GM12878 (cell line): ENCODE measurements at places on chromosomes 2 and 18.

GRCh38 chr2:241565411-241565810, 6.9 kb downstream of the BOK start:
- H3K4me3 ChIP-seq, result no peak overlapping the region
- H3K36me3 ChIP-seq, result no peaks in the 10 kb centered on the region
- no peak overlapping the region for H3K27ac ChIP-seq
- no peak for DNase-seq
- H3K27me3 ChIP-seq, result no peaks in the 10 kb centered on the region

- H3K36me3 ChIP-seq, result no peaks in the 10 kb centered on the region
- peaks cover 8% of the 10 kb centered on the region for H3K4me1 ChIP-seq
- no peak overlapping the region for H3K4me3 ChIP-seq
- no peaks in the 10 kb centered on the region for H3K27me3 ChIP-seq
Observed at GRCh38 chr2:31240381-31241365, 6.7 kb downstream of the EHD3 start.

DNA sequence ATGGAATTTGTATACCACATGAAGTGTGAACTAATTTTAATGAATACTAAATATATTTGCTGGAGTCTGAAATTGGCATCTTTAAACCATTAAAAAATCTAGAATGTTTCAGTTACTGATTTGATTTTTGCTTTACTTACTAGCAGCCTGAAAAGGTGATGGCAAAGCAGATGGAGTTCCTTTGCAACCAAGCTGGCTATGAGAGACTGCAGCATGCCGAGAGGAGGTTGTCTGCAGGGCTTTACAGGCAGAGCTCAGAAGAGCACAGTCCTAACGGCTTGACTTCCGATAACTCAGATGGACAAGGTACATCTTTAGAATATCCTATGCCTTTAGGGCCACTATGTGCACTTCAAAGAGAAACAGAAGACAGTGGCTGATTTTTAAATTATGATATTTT, 36.5 kb downstream of the NAB1 start:
- no peaks in the 10 kb centered on the region for H3K27me3 ChIP-seq
- no peak for DNase-seq
- H3K36me3 ChIP-seq, result peaks cover 3% of the 10 kb centered on the region; the same call in 1 of the 2 replicates
- peaks cover 5% of the 10 kb centered on the region for H3K4me1 ChIP-seq

- no peak overlapping the region for H3K27ac ChIP-seq
- no peak overlapping the region for H3K4me3 ChIP-seq
- H3K4me1 ChIP-seq, result peaks cover 20% of the 10 kb centered on the region
- no peak for DNase-seq
- H3K27me3 ChIP-seq, result no peaks in the 10 kb centered on the region
Observed at GRCh38 chr2:119229716-119230115, 6.1 kb downstream of the STEAP3 start.

DNA sequence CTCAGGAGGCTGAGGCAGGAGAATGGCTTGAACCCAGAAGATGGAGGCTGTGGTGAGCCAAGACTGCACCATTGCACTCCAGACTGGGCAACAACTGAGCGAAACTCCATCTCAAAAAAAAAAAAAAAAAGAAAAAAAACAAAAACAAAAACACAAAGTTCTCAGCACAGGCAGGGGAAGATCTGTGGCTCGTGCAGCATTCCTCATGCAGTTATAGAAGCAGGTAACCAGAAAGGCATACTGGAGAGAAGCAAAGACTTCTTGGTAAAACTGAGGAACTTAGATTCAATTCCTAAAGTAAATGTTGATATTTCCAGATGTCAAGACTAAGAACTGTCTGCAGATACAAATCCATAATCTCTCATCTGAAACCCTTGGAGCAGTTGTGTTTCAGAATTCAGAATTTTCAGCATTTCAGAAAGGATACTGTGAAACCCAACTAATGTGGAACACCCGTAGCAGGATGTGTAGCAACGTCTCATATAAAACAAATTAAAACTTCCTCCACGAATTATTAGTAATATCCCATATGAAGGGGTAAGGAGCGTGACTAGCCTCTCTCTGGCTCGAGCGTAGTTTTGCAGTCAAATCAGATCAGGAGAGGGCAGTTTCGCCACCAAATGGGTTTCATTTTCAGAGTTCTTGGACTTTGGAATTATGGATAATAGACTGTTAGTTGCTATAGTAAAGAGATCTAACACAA, 13.2 kb upstream of the SLC25A52 start:
- no peak overlapping the region for H3K4me3 ChIP-seq
- H3K27me3 ChIP-seq, result no peaks in the 10 kb centered on the region
- H3K4me1 ChIP-seq, result peaks cover 11% of the 10 kb centered on the region
- H3K27ac ChIP-seq, result peak overlapping the region; percentile 25; the same call in 1 of the 2 replicates

DNA sequence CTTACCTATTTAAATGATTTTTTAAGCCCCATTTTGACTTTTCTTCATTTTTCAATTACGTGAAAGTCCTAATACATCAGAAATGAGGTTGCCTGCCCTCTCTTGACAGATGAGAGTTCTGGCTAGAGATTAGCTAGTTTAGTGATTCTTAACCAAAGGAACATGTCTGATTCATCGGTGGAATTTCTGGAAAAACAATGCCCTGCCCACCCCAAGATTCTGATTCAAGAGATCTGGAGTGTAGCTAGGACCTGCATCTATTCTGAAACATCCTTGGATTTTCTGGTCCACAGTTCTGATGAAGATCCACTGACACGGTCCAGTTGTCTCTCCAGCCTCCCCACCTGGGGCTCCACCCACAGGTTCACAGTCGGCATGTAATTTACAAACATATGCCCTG, 111.2 kb downstream of the KLF7 start:
- H3K27me3 ChIP-seq, result no peaks in the 10 kb centered on the region
- no peak overlapping the region for H3K4me3 ChIP-seq
- no peaks in the 10 kb centered on the region for H3K4me1 ChIP-seq
- no peaks in the 10 kb centered on the region for H3K36me3 ChIP-seq
- DNase-seq, result no peak
